ENCODE measurements at places on chromosomes 13 and 19. TPM values are rescaled to one million over a fixed set of nuclear protein-coding genes. Genes with fewer than 3 reads are reported as not detected.

Gene WDR87
- total RNA-seq: not detected

GRCh38 chr19:54029301-54029700 is 34.4 kb downstream of the VSTM1 start:
- DNase-seq: no peak

- DNase-seq: no peak
Observed at GRCh38 chr13:45226024-45226423, 25.2 kb upstream of the KCTD4 start.

DNA sequence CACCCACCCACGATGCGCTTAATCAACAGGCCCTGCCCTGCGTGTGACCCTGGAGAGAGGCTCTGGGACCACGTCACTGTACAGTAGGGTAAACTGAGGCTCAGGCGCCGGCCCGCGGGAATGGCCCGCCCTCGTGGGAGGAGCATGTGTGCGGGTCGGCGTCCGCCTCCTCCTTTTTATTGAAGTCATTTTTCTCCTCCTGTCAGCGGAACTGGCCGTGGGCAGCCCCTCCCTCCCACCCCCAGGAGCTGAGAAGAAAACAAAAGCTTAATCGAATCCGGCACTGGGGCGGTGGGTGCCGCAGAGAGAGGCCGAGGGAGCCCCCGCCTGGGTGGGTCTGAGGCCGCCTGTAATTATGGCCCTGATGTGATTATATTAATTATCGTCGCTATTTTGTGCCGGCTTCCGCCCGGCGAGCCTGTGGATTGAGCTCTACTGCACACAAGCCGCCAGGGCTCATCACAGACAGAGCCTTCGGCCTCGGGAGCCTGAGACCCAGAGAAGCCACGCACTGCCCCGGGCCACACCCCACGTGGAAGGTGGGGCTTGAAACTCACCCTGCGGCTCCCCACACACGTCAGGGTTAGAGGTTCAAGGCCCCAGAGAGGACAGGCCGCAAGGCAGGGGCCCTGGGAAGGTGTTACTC is 7.0 kb downstream of the C2CD4C start:
- DNase-seq: peak; percentile 24

DNA sequence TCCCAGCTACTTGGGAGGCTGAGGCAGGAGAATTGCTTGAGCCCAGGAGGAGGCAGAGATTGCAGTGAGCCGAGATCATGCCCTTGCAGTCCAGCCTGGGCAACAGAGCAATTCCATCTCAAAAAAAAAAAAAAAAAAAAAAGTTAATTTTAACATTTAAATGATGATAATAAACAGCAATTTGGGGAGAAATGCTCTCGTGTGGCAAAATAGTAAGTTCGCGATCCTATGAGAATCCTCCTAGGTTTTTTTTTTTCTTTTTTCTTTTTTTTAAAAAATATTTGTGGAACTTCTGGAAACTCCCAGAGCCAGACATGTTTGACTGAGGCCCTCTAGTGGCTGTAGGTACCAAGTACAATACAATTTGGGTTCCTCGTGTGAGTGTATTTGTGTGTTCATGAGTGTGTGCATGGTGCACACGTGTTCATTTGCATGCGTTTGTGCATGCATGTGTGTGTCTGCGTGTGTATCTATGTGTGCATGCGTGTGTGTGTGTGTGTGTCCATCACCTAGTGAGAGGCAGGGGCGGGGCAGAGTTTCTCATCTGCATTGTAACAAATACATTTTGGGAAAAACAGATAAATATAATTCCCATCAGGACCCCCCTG is 31.2 kb downstream of the TMPRSS9 start:
- peak; percentile 84 for DNase-seq

DNA sequence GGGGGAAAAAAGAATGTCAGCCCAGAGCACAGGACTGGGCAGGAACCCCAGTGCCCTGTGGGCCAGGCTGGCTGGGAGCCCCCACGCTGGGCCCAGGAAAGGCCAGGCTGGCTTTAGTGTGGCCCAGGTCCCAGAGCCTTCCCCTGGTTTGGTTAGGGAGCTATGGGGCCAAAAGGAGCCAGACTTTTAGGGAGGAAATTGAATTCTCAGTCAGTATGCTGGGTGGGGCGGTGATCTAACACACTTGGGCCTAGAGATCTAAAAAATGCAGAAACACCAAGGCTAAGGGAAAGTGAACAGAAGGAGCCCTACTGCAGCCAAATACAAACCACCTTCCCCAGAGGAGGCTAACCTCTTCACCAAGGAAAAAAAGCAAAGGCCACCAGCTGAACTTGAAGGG is 137.5 kb downstream of the CRYL1 start:
- no peak for DNase-seq

- DNase-seq: no peak
Observed at GRCh38 chr13:50850445-50850844, 7.0 kb upstream of the DLEU7 start.

DNA sequence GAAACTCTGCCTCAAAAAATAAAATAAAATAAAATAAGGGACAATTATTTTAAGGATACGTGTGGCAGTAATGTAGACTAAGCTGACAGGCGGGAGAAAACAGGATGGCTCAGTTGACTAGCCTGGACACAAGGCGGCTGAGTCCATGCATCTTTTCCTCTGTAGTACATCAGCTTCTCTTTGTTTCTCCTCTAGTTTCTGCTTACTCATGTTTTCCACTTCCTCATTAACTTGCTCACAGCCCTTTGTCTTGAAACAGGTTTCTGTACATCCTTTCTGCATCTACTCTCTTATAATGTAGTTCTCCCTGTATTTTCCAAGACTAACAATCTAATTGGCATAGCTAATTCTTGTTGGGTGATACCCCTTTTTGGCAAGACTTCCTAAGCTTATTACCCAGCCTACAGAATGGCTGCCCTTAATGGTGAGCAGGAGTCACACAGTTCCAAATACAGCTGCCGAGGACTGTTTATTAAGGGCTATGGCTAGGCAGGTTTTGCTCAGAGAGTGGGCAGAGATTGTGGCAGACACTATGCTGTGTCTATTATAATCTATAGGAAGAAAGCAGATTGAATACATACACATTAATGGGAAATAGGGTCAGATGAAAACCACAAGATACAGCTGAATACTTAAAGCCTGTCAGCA is 58.7 kb upstream of the KLF5 start:
- DNase-seq: peak; percentile 37

Gene BRSK1
- 1.9 TPM for total RNA-seq

Gene TEX101
- not detected for total RNA-seq

Gene CGB2
- total RNA-seq: not detected
